ENCODE measurements at places on chromosomes 3 and 15.

- DNase-seq: no peak
Observed at GRCh38 chr3:62100282-62100989, 272.9 kb downstream of the FEZF2 start.

- no peak for DNase-seq
Observed at GRCh38 chr3:94064243-94064860, 1.5 kb downstream of the NSUN3 start.

GRCh38 chr3:85483986-85484385 is 525.2 kb downstream of the CADM2 start:
- no peak for DNase-seq

GRCh38 chr15:44094781-44095180 is 100.3 kb downstream of the FRMD5 start:
- DNase-seq: no peak

DNA sequence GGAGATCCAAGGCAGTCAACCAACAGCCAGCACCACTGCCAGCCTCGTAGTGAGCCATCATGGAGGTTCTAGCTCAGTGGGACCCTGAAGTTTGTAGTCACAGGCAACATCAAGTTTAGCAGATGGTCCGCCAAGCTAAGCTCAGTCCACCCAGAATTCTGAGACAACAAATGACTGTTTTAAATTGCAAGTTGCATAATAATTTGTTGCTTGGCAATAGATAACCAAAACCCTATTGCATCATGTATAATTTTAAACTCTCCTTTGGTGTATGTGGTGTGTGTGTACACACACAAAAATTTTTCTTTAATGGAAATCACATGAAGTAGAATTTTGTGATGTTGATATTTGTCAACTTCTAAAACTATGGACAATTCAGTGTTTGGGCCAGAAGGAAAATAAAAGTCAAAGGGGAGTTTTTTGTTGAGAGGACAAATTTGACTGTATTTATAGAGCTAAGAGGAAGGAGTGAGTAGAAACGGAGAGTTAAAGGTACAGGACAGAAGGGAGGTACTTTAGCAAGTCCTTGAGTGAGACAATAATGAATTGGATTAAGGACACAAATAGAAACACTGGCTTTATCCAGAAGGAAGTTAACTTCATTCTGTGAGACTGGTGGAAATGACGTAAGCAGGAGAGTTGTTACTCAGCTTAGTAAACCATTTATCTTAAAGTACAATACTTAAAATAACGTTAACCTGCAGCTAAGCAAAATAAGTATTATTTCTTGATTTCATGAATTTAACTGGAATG is 83.6 kb downstream of the NCEH1 start:
- no peak for DNase-seq

DNA sequence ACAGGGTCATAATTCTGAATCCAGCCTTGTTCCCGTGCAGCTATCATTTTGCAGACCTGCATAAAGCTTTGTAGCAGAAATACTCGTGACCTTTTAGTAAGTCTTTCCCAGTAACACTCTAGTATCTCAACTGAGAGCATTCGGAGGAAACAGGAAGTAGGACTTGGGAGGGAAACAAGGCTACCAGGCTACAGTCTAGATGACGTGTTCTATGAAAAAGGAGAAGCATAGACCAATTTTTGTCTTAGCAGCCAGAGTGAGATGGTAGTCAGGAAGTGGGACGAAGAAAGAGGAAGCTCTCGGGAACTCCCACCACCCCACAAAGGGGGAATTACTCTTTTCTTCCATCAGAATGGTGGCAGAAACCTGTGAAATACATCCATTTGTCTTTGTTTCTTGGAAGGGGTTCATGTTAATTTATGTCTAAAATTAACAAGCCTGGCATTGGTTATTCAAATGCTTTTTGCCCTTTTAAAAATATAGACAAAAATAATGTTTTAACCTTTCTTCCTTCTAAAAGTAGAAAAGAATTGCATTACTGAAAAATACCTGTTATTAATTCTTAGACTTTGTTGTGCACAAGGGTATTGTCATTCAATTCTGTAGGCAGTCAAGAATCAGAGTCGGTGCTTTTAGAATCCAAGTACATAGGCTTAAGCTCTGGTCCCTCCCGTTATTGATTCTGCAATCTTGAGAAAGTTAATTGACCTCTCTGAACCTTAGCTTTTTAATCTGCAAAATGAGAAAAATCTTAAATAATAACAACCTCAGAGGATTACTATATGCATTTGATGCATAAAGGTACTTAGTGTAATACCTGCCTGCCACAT is 1.6 kb upstream of the SUCNR1 start:
- no peak for DNase-seq

DNA sequence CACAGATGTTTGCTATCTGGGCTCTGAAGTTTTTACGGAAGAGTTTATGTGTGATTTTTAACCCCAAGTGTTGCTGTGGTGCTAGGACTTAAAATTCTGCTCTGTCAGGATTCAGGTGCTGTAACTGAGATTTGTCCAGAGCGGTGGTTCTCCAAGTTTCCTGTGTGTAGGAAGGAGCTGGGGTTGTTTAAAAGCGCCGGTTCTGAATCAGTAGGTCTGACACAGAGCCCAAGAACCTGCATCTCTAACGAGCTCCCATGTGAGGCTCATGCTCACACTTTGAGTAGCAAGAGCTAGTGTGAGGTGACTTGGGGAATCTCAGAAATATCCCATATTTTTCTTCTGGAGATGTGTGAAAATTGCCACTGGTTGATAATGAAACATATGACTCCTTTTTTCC is 325.5 kb downstream of the SATB1 start:
- DNase-seq: no peak

GRCh38 chr3:111691293-111691909 is 96.3 kb upstream of the ZBED2 start:
- no peak for DNase-seq

GRCh38 chr3:64901986-64902516 is 214.3 kb upstream of the ADAMTS9 start:
- DNase-seq: no peak

DNA sequence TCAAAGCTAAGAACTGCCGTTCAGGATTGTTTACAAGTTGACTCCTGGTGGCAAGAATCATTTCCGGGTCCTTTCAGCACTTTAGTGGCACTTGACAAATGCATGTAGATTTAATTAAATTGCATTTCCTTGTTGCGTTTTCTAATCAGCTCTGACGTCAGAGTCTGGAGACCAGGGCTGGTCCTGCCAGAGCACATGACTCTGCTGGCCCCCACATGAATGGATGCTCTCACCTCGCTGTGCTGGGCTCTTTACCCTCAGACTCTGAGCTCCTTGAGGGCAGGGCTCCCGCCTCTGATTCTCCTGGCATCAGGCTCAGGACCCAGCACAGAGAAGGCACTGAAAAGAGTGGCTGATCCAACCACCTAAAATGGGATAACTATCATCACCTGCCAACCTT is 69.4 kb downstream of the FEM1B start:
- no peak for DNase-seq

DNA sequence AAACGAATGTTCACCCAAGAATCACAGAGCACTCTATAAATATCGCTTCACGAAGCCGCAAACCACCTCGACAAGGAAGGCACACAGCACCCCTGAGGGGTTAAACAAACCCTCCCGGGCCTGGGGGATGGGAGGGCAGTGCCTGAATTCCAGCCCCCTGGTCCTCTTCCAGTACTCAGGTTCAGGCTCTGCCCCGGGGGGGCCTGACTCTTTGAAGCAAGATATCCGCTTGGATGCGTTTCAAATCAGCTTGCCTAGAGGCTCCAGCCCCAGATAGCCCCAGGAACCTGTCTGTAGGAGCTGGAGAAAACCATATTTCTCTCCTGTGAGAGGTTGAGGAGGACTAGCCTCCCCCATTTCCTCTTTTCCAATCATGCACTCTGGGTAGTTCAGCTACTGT is 194.7 kb downstream of the WNT5A start:
- no peak for DNase-seq

DNA sequence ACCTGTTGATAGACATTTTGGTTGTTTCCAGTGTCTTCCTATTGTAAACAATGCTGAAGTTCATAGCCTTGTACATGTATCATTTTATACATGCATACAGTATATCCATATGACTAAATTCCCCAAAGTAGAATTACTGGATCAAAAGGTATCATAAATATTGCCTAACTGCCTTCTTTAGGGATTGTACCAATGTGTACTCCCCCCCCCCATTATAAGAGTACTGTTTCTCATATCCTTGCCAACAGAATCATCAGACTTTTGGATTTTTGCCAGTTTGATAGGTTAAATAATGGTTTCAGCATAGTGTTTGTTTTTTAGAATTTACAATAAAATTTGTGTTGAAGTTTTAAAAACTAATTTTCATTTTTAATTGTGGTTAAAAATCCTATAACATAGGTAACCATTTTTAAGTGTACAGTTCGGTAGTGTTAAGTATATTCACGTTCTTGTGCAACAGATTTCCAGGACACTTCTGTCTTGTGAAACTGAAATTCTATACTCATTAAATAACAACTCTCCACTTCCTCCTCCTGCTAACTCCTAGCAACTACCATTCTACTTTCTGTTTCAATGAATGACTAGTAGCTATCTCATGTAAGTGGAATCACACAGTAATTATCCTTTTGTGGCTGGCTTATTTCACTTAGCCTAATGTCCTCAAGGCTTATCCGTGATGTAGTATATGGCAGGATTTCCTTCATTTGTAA is 30.8 kb upstream of the MAP3K13 start:
- DNase-seq: no peak

DNA sequence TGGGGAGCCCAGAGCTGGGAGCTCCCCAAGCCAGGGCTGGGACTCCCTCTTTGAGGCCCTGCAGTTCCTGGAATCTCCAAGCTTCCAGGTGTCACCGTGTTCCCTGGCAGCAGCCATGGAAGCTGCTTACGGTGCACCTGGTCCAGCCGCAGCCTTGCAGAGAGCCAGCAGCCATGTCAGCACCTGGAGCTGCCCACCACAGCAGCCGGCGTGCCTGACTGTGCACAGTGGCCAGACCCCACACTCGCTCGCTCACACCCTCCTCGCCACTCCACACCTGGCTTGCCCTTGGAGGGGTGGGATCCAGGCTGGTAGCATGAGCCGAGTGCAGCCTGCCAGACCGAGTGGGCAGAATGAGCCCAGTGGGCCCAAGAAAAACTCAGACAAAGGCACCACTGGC is 14.8 kb upstream of the HTR3E start:
- no peak for DNase-seq

DNA sequence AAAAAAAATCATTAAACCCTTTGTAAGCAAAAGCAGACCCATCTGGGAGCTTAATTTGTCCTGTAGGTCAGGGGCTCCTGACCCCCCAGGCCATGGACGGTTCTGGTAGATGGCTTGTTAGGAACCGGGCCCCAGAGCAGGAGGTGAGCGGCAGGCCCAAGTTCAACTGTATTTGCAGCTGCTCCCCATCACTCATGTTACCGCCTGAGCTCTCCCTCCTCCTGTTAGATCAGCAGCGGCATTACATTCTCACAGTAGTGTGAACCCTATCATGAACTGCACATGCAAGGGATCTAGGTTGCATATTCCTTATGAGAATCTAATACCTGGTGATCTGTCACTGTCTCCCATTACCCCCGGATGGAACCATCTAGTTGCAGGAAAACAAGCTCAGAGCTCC is 60.7 kb downstream of the FSIP1 start:
- no peak for DNase-seq

- no peak for DNase-seq
Observed at GRCh38 chr3:127108796-127109195, 84.1 kb upstream of the PRR23E start.

DNA sequence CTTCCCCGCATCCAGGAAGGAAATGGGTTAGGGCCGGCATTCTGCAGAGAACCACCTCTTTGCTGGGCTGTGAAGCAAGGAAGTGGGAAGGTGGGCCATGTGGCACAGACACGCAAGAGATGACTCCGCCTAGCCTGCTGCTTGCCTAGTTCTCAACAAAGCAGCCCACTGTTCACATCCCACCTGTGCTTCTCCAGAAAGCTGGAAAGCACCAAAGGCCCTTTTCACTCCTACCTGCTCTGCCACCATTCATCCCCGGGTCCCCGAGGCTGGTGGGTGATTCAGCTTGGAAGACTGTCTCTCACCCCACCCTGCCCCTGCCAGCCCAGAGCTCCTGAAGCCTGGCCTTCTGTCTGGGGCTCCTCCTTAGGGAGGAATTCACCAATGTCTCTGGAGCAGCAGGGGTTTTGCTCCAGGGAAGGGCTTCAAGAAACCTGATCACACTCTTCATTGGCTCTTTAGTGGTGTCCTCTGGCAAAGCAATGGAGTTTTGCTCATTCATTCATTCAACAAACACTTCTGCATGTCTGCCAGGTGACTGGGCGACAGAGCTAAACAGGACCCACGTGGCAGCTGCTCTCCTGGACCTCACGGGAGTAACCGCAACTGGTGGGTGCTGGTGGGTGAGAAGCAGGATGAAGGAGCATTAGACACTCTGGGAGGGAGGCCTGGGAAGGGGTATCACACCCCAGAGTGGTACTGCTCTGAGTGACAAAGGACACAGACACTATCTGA is 145.4 kb upstream of the TLE3 start:
- DNase-seq: no peak

GRCh38 chr3:34882764-34883163 is 756.6 kb upstream of the ARPP21 start:
- no peak for DNase-seq

DNA sequence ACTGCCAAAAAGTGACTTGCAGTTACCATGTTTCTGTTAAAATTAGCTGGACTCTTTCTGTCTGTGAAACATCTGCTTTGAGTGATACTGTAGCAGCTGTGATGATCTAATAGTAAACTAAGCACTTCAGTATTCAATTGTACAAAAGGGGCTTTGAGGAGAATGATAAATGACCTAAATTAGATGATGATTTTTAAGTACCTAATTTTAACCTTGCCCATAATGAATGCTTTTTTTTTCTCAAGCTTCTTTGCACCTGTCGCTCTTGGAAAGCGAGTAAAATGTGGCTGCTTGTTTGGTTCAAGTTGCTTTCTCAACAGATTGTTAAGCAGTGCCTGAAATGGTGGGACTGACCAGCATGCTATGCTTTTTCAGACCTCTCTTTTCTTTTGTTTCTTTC is 752.3 kb downstream of the EPHA3 start:
- no peak for DNase-seq

- DNase-seq: no peak
Observed at GRCh38 chr3:139430493-139430892, 41.0 kb upstream of the COPB2 start.

DNA sequence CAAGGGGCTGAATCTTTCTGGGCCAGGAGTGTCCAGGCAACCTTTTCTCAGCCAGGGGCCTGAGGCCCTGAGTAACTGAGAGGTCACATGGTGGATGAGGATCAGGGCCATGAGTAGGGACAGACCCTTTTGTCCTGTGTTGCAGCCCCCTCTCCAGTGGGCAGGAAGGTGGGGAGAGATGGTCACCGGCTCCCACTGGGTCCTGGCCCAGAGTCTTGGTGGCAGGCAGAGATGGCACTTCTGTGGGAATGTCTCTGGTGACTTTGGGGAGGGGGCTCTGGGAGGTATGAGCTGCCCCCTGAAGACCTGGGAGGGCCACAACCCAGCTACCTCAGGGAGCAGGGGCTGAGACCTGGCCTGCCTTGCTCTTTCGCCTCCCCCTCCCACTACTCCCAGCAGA is 6.8 kb downstream of the ESYT3 start:
- no peak for DNase-seq

- DNase-seq: no peak
Observed at GRCh38 chr3:85171976-85172375, 213.2 kb downstream of the CADM2 start.

GRCh38 chr3:29760226-29760685 is 479.4 kb downstream of the RBMS3 start:
- no peak for DNase-seq
